ENCODE measurements at places on chromosomes 11 and 22.

- DNase-seq = no peak
Observed at GRCh38 chr11:8068605-8069221, 12.3 kb upstream of the TUB start.

GRCh38 chr11:124454552-124454951 is 9.1 kb upstream of the OR8B8 start:
- DNase-seq = no peak

DNA sequence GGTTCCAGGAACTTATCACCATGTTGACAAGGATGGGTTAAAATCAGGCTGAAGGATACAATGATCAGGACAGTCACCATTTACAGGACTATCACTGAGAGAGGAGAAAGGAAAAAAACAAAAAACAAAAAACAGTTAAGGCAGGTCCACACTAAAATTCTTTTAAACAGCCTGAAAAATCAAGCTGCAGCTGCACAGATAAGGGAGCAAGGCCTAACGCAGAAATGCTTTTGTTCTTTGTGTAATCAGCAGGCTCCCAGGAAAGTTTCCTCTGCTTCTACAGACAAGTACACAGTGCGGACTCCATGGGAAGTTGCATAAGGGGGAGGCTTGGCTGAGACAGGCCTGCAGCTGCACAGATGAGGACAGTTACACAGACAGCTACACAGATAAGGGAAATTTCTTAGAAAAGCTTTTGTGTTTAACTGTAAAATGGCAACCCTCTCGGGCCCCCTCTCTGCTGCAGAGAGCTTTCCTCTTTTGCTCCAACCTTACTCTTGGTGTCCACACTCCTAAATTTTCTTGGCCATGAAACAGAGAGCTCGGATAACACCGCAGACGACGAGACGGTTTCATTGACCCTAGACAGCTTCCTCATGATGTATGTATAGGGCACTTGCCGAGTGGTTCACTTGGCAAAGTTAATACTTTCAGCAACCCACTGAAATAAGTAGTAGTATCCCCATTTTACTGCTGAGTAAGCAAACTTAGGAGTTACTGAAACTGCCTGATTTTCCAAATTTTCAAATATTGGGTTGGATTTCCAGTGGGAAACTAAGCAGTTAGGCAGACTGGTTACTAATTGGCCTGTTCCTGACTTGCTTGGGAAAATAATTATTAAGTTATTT is 45.5 kb downstream of the PIWIL3 start:
- peak; percentile 11 for DNase-seq

- DNase-seq = peak; percentile 50
Observed at GRCh38 chr11:35911013-35911412, 32.8 kb upstream of the LDLRAD3 start.

- peak; percentile 97 for DNase-seq
Observed at GRCh38 chr11:122248939-122249338, 132.9 kb upstream of the BLID start.

- no peak for DNase-seq
Observed at GRCh38 chr11:111283945-111284481, 14.3 kb upstream of the POU2AF3 start.

All from bronchial epithelial cell (primary cell).